ENCODE measurements at places on chromosomes 12 and 14.

DNA sequence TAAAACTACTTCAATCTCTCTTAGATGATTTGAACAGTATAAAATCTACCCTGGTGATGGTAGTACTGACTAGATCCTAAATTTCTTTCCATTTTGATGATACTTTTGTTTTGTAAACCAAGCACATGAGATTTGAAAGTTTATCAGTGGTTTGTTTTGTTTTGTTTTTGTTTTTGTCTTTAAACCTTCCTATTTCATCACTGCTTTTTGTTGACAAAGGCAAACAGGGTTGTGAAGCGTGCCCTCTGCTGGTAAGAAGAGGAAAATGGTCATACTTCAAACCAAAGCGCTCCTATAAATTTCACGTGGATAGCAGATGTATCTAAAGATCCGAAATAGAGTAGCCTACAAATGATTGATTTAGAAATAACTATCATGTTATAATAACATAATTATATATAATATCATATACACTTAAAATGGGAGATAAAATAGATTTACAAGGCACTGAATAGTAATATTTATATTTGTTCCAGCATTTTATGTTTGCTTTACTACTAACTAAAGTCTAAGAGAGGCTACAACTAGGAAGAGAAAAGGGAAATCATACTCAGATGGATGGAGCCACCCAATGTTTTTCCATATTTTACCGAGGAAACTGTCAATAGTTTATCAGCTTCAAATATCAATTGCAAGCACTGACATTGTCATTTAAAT lies 254.0 kb upstream of the USP15 start:
- DNase-seq: no peak

DNA sequence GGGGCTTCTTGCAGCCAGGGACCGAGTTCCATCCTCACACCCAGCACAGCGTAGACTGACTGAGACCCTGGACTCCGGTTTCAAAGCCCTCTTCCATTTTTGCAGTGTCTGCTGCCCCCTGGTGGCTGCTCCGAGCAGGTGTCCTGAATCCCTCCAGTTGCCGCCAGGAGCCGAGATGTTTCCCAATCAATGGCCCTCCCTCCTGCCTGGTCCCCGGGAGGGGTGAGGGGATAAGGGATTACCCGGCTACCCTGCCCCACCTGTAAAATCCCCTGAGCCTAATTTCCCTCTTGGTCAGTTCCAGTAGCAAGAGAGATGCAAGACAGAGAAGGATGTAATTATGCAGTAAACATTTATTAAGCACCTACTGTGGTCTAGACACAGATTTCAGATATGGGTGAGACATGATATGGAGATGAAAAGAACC lies 55.0 kb downstream of the PHETA1 start:
- DNase-seq: peak; percentile 75

DNA sequence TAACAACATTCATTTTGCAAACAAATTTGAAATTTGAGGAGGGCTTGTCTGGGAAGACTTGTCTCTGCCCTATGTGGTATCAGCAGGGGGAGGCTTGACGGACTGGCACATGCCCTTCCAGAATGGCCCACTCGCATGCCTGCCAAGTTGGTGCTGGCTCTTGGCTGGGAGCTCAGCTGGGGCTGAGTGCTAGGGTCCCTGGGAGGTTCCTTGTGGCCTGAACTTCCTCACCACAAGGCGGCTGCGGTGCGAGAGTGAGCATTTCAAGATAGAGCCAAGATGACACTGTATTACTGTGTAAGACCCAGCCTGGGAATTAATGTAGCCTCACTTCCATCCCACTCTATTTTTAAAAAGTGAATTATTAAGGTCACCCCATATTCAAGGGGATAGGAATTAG lies 271.6 kb upstream of the PLEKHG7 start:
- DNase-seq: no peak

GRCh38 chr14:91299121-91300115 lies 54.9 kb upstream of the GPR68 start:
- DNase-seq: no peak

DNA sequence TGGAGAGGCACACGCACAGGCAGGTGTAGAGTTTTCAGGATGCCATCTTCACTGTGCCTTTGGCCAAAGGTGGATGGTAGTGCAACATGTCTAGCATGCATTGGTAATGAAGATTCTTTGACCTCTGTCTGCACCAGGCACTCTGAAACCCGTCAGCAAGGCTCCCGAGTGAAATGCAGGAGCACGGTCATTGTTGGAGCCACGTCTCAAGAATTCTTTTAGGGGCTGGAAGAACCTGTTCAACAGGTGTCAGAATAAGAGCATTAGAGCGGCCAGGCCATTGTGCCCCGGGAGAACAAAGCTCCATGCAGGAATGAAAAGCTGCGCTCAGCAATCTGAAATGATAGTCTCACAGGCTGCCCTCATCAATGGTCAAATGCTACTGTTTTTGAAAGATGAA lies 40.2 kb upstream of the DICER1 start:
- no peak for DNase-seq

DNA sequence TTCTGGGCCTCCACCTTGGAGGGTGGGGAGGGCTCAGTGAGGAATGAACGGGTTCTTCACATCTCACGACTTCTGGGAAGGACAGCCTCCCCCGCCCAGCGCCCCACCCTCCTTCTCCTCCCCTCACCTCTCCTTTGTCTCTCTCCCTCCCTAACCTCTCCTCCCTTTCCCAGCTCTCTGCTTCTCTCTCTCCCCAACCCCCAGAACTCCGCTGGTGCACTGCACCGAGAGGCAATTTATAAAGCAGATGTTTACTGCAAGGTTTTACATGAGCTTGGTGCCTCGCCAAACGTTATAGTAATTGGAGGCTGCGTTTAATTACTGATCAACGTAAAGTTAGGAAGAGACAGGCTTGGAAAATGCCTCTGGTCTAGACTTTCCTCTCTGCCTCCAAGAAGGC lies 42.9 kb upstream of the FAM222A start:
- DNase-seq: no peak
